SK-N-DZ (cell line): ENCODE measurements at places on chromosomes 11 and 22.
A peak's percentile ranks its signal among the peaks of the same experiment; 100 is the strongest.

DNA sequence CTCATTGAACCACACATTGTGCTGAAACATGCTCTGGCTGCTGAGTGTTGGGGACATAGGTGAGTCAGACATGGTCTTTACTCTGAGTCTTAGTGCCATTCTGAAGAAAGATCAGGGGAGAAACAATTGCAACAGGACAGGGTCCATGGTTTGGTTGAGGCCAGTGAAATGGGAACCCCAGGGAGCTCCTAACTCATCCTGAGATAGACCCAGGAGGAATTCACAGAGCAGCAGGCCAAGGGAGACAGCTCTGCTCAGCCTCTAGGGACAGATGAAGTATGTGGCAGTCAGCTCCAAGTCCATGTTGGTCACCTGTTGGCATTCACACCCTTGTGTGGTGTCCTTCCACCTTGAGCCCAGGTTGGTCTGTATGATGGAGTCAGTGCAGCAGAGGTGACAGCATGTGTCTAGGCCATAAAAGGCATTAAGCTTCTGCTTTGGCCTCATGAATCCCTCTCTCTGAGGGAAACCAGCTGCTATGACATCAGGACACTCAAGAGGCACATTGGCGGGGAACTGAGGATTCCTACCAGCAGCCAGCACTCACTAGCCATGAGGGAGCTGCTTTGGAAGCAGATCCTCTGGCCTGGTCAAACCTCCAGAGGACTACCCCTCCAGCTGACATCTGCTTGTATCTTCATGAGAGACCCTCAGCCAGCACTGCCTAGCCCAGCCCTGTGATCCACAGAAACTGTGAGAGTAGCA is 50.3 kb upstream of the MYEOV start:
- DNase-seq = no peak

DNA sequence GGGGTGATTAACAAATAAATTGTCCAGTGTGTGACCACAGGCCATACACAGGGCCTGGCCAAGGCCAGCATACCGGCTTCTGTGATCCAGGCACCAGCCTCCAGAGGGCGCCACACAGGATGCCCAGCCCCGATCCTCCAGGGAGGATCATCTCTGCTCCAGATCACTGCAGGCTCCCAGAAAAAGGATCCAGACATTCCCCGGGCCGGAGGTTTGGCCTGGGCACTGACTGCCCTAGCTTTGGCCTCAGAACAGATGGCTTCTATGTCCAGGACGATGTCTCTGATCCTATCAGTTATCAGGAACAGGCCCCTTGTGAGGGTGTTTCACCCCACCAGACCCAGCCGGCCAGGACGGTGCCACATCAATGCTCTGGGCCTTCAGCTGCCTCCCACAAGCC is 74.5 kb upstream of the LMO1 start:
- peak; percentile 74 for DNase-seq

DNA sequence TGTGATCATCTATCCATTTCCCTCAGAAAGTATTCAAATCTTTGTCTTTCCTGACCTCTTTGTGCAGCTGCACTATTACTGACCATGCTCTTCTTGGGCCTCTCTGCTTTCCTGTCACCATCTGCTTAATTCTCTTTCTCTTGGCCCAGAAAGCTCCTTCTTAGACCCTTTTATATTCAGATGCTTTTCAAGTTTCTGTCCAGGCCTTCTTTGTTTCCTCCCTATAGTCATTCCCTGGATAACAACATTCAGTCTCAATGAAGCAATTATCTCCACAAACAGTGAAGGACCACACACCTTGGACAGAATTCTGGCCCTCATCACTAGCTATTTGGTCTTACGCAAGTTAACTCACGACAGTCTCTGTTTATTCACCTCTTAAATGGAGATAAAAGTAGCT is 89.7 kb downstream of the LARGE2 start:
- no peak for DNase-seq

- DNase-seq = no peak
Measured at GRCh38 chr22:39315389-39315788, 4.0 kb downstream of the RPL3 start.

DNA sequence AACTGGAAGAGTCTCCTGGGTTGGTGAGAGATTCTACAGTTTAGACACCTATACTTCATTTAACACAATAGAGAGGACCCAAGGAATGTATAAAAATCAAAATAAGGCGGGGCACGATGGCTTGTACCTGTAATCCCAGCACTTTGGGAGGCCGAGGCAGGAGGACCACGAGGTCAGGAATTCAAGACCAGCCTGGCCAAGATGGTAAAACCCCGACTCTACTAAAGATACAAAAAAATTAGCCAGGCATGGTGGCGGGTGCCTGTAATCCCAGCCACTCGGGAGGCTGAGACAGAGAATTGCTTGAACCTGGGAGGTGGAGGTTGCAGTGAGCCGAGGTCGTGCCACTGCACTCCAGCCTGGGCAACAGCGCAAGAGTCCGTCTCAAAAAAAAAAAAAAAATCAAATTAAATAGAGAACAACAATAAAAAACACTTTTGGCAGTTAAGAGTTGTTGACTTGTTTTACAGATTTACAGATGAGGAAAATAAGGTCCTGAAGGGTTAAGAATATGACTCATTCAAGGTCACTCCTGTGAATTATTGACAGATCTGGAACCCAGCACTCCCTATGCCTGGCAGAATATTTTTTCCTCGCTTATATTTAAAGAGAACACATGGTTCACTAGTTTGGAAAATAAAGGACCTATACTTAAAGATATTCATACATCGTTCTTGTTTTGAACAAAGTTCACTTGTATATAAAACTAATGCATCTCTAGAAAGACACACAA is 5.2 kb downstream of the LGR4 start:
- no peak for DNase-seq

DNA sequence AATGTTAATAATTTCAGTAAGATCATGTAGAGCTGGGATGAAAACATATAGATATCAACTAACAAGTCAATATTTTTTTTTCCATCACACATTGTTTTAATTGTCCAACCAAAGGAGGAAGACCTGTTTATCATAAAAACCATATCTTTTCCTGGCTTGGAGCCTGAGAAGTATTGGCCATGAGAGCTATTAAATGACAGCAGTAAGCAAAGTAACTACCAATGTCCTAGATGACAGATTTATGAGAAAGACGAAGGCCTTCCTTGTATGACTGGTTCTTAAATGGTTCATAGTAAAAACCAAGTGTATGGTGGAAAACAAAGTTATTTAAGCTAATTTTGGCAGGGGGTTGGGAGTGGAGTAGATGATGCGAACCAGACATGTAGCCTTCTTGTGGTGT is 1147.1 kb upstream of the TENM4 start:
- peak; percentile 14 for DNase-seq

GRCh38 chr11:98289617-98290263 is 731.0 kb upstream of the CNTN5 start:
- no peak for DNase-seq

DNA sequence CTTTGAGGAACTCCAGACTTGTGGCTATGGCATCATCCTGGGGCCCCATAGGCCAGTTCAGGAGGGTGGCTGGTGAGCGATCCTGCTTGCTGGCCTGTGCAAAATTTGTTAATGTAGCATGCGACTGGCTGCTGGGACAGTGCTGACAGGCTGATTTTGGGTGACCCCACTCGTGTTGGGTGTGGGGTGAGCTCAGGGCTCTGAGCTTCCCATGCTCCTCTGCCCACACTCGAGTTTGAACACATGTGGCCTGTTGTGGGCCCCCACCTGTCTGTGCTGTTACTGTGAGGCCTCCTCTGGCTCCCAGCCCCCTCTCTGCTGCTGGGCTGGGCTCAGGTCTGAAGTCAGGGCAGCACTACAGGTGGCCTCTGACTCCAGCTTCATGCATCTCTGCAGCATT is 64.4 kb upstream of the MYEOV start:
- DNase-seq = no peak
